ENCODE measurements at places on chromosomes 2 and 18. TPM values are rescaled to one million over a fixed set of nuclear protein-coding genes. Genes with fewer than 3 reads are reported as not detected.

MYO7B gene
- total RNA-seq = 0.32 TPM

LYG2 gene
- total RNA-seq = not detected

RTP5 gene
- not detected for total RNA-seq

NYAP2 gene
- 1.7 TPM for total RNA-seq

SERPINB3 gene
- total RNA-seq = not detected

GDF7 gene
- total RNA-seq = 15.9 TPM

TFPI gene
- 105 TPM for total RNA-seq

ALPG gene
- total RNA-seq = not detected

DNA sequence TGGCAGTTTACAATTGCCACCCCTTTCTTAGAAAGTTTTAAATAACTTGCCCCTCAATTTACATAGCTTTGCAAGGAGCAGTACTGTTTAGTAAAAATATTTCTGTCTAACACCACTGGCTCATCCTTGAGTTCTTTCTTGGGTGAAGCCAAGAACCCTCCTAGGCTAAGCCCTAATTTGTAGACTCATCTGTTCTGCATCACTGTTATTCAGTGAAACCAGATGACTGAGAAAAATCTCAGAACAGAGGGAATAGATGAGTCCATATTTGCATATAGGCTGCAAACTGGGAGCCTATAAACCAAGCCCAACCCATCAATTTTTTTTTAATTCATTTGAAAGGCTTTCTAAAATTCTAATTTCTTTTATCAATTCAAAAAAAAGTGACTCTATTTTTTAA, 161.4 kb upstream of the TFPI start:
- no peak for DNase-seq

GRCh38 chr2:46803547-46803878, 112.1 kb downstream of the MCFD2 start:
- DNase-seq = no peak

- DNase-seq = no peak
Measured at GRCh38 chr2:180966378-180966777, 14.0 kb upstream of the UBE2E3 start.

DNA sequence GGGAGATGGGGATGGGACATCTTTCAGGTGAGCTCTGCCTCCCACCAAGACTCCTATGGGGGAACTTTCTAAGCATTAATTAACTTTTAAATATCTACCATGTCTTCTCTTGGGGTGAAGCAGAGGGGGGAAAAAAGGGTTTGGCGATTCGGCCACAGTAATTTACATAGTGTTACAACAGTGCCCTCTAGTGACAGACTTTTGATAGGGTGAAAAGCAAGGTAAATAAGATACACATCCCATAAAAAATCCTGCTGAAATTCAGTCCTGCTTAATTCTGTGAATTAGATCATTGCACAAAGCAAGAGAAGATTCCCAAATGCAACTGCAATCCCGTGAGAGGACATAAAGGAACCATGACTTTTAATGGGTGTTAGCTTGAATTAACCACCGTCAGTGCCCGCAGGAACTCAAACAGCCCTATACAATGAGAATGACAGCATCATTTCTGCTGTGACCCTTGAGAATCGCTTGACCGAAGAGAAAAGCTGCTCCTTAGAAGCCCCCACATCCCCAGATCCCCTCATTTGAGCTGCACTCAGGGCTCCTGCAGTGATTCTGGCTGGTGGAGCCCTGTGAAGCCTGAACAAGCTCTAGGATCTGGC, 32.8 kb downstream of the FAM124B start:
- no peak for DNase-seq

DNA sequence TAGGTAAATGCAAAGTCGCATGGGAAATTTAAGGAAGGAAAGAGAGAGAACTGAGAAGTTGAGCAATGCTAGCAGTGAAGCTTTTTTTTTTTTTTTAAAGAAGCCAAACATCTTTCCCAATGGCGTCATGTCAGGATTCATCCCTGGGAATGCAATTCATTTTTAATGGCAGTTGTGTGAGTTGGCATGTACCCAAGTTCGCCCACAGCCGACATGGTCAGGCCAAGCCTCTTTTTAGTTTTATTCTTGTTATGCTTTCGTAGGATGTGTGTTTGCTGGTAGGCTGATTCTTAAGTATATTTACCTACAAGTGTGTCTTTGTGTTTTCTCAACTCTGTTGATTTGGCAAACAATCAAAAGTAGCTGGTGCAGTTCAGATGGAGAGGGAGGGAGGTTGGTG, 127.6 kb upstream of the ITGA6 start:
- no peak for DNase-seq

- no peak for DNase-seq
Measured at GRCh38 chr18:5884375-5884774, 10.9 kb downstream of the TMEM200C start.

DNA sequence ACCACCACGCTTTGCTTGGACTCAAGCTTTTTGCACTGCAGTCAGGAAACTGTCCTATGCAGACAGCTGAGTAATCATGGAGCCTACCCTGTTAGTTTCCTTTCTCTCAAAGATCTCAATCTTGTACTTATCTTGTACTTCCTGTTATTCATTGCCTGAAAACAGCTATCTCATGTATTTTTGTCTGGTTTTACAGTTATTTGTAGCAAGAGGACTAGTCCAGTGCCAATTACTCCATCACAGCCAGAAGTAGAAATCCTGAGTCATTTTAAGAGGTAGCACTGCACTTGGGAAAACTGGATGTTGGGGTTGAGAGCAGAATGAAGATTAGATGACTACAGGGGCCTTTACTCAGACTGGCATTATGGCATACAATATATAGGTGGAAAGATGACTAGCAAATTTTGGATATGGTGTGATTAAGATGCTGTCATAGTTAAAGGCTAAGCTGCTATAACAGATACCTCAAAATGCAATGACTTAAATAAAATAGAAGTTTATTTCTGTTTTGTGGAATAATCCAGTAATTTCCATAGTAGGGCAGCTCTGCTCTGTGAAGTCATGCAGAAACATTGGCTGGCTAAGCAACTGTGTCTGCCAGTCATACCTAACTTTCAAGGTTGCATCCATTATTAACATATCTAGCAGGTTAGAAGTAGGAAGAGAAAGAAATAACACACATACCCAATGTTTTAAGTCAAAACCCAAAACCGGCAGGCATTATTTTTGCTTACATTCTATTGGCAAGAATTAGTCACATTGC, 21.1 kb upstream of the CHMP3 start:
- no peak for DNase-seq

GRCh38 chr2:148501545-148501944, 143.0 kb upstream of the EPC2 start:
- no peak for DNase-seq

- DNase-seq = no peak
Measured at GRCh38 chr18:61096226-61096625, 237.0 kb upstream of the CDH20 start.

DNA sequence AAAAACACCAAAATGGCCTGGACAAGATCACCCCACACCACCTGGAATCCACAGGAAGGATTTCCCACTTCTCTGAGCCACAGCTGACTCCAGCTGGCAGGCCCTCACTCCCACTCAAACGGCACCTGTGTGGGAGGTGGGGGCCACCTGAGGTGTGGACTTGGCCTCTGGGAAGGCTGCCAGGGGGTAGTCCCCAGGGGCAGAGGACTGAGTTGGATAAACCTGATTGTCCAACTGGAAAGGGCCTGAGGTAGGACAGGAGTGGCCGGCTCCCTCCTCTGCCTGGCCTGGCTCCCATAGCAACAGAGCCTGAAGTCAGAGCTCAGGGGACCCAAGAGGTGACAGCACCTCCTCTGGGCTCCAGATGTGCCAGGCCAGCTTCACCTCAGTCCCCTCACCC, 300.2 kb downstream of the CELF4 start:
- DNase-seq = no peak

DNA sequence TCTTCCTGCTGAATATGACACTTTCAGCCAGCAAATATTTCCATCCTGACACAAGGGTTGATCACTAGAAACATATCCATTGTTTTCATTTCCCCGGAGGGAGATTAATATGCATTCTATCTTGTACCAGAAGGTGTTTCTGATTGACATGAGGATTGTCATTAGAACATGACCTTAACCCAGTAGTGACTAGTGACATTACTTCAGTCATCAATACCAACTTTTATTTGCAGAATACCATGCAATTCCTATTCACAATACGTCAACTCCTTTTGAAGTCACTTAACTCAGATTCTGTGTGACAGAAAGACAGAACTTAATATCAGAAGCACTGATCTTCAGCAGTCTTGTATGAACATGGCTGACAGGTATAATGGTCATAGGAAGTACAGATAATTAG, 1108.9 kb upstream of the CRIM1 start:
- DNase-seq = no peak

- no peak for DNase-seq
Measured at GRCh38 chr2:108320326-108320922, 31.7 kb downstream of the SULT1C2 start.

Measured in aorta (tissue), 5 donors.